ENCODE measurements at places on chromosomes 6 and 20.

GRCh38 chr6:145453376-145453775 lies 281.9 kb downstream of the EPM2A start:
- DNase-seq, result no peak

DNA sequence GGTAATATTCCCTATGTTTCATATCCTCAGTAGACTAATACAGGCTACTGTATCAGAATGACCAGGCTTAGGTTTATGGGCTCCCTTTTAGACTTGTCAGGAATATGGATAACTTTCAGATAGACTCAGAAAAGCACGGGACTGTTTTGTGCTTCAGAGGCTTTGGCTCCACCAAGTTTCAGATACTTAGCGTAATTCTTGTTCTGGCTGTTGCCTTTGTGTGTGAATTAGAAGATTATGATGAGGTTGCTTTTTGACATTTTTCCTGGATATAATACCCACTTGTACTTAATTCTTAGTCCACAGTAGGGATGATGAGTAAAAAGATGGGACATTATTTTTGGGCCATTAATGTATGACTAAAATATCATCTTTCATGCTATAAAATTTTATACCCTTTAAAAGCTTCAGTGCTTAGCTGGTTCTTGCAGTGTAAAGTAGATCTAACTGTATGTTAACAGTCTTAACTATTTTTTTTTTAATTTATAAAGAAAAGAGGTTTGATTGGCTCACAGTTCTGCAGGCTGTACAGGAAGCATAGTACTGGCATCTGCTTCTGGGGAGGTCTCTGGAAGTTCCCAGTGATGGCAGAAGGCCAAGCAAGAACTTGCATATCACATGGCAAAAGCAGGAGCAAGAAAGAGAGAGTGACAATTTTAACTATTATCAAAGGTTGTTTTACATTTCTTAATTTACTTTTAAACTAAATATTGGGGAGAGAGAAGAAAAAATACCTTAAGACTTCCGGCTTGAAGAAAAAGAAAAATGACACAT lies 120.7 kb downstream of the ZFAND3 start:
- no peak for DNase-seq

GRCh38 chr6:157659536-157660271 lies 163.3 kb upstream of the SNX9 start:
- no peak for DNase-seq

DNA sequence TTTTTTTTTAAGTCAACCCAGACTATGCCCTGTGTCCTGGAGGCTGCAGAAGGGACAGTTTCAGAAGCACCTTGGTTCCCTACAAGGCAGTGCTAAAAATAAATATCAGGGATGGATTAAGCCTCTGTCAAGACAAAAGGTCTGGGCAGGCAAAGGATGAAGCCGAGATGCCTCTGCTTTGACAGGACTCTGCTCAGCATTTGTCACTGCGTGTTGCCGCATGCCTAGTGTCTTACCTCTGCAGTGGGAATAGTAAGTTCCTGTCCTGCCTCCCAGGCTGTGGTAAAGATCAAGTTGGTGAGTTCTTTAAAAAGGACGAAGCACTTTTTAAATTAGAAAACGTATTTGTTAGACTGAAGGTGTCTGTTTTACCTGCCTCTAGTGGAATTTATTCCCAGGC lies 15.1 kb downstream of the AAR2 start:
- no peak for DNase-seq

DNA sequence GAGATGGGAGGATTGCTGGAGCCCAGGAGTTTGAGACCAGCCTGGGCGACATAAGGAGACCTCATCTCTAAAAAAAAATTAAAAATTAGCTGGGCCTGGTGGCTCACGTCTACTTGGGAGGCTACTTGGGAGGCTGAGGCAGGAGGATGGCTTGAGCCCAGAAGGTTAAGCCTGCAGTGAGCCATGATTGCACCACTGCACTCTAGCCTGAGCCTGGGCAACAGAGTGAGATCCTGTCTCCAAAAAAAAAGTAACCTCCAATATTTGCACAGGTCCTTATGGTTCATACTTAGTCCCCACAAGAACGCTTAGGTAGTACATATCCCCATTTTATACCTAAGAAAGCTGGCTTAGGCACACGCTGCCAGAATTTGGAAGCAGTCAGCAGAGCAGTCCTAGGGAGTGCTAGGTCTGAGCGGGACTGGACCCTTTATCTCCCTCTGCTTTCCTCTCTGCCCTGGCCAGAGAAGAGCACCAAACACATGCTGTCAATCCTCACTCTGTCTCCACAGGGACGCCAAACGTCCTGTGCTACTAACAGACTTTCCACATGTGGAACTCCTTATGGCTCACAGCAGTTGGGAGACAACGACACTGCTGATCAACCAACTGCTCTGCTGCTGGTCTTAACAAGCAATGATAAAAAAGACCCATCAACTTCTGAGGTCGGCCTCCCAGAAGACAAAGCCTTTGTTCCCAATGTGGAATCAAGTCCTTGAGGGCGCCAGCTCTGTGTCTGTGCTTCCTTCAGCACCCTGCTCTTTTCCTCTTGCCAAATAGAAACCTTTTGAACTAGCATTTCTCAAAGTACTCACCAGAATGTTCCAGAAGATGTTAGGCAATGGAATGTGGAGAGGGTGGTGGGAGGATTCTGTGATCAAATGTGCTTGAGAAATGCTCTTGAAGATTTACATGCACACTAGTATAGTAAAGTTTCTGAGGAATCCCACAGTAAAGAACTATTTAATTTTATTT lies 226.3 kb upstream of the DTNBP1 start:
- no peak for DNase-seq

DNA sequence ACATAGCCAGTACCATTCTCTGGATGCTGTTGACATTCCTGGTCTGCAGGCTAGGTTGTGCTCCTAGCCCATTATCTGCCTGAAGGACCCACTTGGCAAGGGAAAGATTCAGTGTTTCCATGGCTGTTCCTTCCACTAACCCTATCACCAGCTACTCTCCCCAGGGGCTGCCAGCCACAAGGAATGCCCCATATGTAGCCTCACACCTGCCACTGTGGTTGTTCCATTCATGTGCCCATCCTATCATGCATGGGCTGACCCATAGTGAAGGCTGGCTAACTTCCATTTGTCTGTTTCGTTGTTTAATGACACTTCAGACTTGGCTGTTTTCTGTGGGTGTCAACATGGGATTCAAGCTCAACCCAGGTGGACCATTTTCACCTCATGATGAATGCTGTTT lies 25.6 kb upstream of the HLA-A start:
- DNase-seq, result no peak

DNA sequence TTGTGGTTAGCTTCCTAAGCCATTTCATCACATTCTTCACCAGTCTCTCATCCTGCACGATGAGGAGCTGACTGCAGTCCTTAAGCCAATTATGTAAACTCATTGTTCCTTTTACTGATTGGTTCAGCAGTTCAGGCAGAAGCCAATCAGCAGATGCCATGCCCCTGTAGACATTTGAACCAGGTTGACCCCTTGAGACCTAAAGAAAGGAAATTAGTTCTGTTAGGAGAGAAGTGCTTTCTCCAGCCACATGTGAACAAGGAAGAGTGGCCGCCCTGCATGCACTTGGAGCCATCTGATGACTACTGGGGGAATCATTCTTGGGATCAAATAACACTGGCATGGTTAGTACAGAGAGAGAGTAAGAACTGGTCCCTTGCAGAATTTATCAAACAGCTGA lies 535.2 kb upstream of the ID4 start:
- DNase-seq, result no peak

GRCh38 chr6:122752459-122752858 lies 27.1 kb upstream of the FABP7 start:
- no peak for DNase-seq

- peak; percentile 24 for DNase-seq
These were observed 15.1 kb upstream of the PPP1R16B start for GRCh38 chr20:38790200-38791053.

GRCh38 chr6:149909701-149910470 lies 12.0 kb upstream of the RAET1E start:
- no peak for DNase-seq

GRCh38 chr6:24899136-24899996 lies 36.4 kb downstream of the RIPOR2 start:
- no peak for DNase-seq

DNA sequence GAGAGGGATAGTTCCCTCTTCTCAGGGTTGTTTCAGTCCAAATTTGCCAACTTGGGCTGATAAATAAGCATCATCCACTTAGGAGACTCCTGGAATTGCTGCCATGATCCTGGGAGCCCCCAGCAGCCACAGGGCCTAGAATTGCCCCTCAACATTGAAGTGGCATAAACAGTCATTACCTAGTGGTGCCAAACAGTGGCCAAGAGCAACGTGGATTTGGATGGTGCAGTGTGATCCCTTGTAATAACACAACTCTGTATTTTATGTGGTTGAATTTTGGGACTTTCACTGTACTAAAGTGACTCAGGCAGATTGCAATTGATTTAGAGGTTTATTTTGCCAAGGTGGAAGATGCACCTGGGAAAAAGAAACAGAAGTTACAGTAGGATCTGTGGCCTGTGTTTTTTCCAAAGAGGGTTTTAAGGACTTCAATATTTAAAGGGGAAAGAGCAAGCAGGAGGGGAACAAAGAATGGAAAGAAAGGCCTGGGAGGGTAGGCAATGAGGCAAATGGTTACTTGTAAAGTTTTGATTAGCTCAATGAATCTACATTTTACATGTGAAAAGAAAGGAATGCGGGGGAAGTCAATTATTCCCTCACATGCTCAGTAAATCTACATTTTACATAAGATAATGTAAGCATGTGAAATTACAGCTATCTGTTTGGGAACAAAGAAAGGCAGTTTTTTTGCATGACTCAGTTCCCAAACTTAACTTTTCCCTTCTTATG lies 168.0 kb upstream of the NOX3 start:
- no peak for DNase-seq

DNA sequence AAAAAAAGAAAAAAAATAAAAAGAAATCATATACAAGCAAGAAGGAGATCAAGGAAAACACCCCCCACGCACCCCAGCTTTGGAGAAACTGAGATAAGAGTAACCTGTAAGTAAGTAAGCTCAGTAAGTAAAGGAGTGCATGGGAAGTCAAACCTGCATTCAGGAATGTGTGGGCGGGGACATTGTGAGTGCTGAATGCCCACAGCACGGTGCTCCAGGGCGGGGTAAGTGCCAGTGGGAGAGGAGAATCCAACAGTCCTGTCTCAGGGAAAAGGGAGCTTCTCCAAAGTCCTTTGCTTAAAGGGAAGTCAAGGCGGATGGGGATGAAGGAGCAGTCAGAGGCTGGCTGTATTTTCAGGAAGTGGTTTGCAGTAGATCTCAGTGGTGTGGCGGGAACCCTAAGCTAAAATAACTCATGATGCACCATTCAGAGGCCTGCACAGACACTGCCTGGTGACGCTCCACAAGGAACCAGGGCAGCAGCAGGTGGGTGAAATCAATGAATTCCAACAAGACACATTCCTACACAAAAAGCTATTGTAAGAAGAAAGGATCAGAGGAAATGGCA lies 368.0 kb downstream of the QKI start:
- no peak for DNase-seq

GRCh38 chr6:97305414-97306066 lies 22.5 kb upstream of the MMS22L start:
- no peak for DNase-seq

DNA sequence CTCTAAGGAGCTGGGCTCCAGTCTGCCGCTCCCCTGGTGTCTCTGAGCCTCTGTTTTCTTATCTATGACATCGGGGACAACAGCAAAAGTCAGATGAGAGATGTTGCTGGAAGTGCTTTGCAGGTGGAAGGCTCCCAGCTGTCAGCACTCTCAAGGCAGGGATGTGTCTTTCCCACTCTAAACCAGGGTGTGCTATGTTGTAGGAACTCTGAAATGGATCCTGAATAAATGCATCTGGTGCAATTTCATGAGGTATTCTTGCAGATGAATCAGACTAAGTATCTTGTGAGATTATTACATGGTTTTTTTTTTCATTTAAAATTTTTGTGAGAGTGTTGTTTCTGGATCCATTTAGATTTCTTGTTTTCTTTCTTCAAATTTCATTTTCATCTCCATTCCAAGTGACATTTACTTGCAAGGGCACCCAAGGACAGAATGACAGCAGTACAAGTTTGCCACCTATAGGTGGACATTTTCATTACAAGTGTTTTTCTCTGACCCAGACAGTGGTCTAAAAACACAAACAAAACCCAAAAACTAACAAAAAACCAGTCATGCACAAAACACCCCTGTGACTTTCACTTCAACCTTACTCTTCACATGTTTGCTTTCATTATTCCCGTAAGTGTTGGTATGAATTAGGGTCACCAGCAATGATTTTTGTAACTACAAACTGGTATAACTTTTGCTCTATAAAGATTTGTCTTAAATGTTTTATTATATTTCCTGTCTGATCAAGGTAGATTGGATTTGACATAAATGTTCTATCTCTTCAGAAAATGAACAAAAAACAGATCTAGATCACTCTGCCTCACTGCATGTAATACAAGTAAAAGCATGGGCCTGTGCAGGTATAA lies 14.7 kb upstream of the SIM1 start:
- no peak for DNase-seq

- peak; percentile 71 for DNase-seq
These were observed 38.2 kb downstream of the C6orf132 start for GRCh38 chr6:42104095-42104803.

GRCh38 chr6:149065658-149066556 lies 251.6 kb upstream of the TAB2 start:
- no peak for DNase-seq

- DNase-seq, result no peak
These were observed 44.7 kb downstream of the BMP6 start for GRCh38 chr6:7770601-7771000.

GRCh38 chr6:127073222-127073621 lies 45.2 kb upstream of the RSPO3 start:
- DNase-seq, result no peak

DNA sequence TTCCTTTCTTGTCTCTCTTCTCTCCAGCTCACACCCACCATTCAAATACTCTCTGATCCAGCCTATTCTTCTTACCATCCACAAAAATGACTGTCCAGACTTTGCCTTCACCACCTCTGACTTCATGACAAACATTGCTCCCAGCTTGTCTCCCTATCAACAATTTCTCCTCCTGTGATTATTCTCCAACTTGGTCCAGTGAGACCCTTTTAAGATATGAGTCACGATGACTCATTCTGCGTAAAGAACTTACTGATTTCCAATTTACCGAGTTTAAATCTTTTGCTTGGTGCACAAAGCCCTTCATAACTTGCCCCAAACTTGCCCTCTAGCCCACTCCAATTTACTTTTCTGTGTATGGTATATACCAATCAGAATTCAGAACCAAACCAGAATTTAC lies 833.2 kb downstream of the MAFB start:
- DNase-seq, result no peak

GRCh38 chr6:158558415-158559306 lies 1.2 kb upstream of the TMEM181 start:
- DNase-seq, result no peak

GRCh38 chr6:155949256-155949655 lies 493.6 kb upstream of the NOX3 start:
- DNase-seq, result no peak

Data from stimulated activated CD4-positive, alpha-beta T cell treated with anti-CD3 and anti-CD28 coated beads, Interleukin-12 subunit alpha, Interleukin-12 subunit beta, amount 100 ng/mL, for 4 hours (primary cell).